Smooth muscle cell of the pulmonary artery (primary cell): ENCODE measurements at places on chromosomes 11 and 22. TPM values are rescaled to one million over a fixed set of nuclear protein-coding genes. Genes with fewer than 3 reads are reported as not detected.

The RDX gene
- 58.8 and 68.7 TPM in 2 replicates for total RNA-seq

The BATF2 gene
- total RNA-seq: 0.13 and 0.50 TPM in 2 replicates

The RIC3 gene
- not detected in 2 replicates for total RNA-seq

The TMPRSS5 gene
- total RNA-seq: 0.07 TPM in 2 replicates

The C1QTNF4 gene
- 0.07 and 0.17 TPM in 2 replicates for total RNA-seq

The TBCEL gene
- 21.7 and 30.7 TPM in 2 replicates for total RNA-seq

The RASGRP2 gene
- 0.26 and 0.50 TPM in 2 replicates for total RNA-seq

The MAFF gene
- 33.8 and 42.3 TPM in 2 replicates for total RNA-seq

The DDX17 gene
- 423 and 436 TPM in 2 replicates for total RNA-seq

The SPDYC gene
- total RNA-seq: not detected in 2 replicates

The OR5AL1 gene
- total RNA-seq: not detected in 2 replicates

The CSRP3 gene
- 0.56 TPM in 1 of 2 replicates, not detected in the other for total RNA-seq

The ARHGEF17 gene
- total RNA-seq: 90.2 and 95.1 TPM in 2 replicates

The POGLUT3 gene
- total RNA-seq: 24.2 and 37.5 TPM in 2 replicates

The CLP1 gene
- total RNA-seq: 11.0 and 13.5 TPM in 2 replicates

The ACRV1 gene
- total RNA-seq: not detected in 2 replicates

The CARD16 gene
- total RNA-seq: 2.8 and 8.8 TPM in 2 replicates

The C11orf87 gene
- 0.20 and 1.9 TPM in 2 replicates for total RNA-seq

The OR5D18 gene
- total RNA-seq: not detected in 2 replicates

The PLAAT2 gene
- not detected in 2 replicates for total RNA-seq

The POU2AF3 gene
- total RNA-seq: not detected in 2 replicates

The DLG2 gene
- 1.6 and 1.9 TPM in 2 replicates for total RNA-seq

The RAG2 gene
- not detected in 2 replicates for total RNA-seq

The KDM4E gene
- not detected in 2 replicates for total RNA-seq

The GSTT2 gene
- total RNA-seq: not detected in 2 replicates

The ETS1 gene
- total RNA-seq: 56.3 and 58.1 TPM in 2 replicates

The RGL4 gene
- not detected in 2 replicates for total RNA-seq

The KCNQ1 gene
- total RNA-seq: not detected in 2 replicates

The PTPRCAP gene
- 0.17 and 0.46 TPM in 2 replicates for total RNA-seq

The OR52N1 gene
- total RNA-seq: not detected in 2 replicates

The FGF19 gene
- not detected in 2 replicates for total RNA-seq

The ARHGAP8 gene
- total RNA-seq: 0.03 TPM in 1 of 2 replicates, not detected in the other

The KCNE3 gene
- total RNA-seq: 2.6 and 3.5 TPM in 2 replicates

The TEX54 gene
- not detected in 2 replicates for total RNA-seq

The GAL gene
- total RNA-seq: 0.13 and 0.56 TPM in 2 replicates

The C1QTNF5 gene
- total RNA-seq: 15.8 and 24.9 TPM in 2 replicates

The OPCML gene
- 0.43 and 0.65 TPM in 2 replicates for total RNA-seq

The SLC5A4 gene
- not detected in 2 replicates for total RNA-seq

The MUC5AC gene
- total RNA-seq: not detected in 2 replicates

The APOL2 gene
- 46.5 and 50.8 TPM in 2 replicates for total RNA-seq

The CACNA1I gene
- total RNA-seq: under 0.01 TPM in 1 of 2 replicates, not detected in the other

The MUC6 gene
- total RNA-seq: not detected in 2 replicates

The TBX1 gene
- total RNA-seq: 0.23 TPM in 1 of 2 replicates, not detected in the other

The SUSD2 gene
- 46.2 and 79.1 TPM in 2 replicates for total RNA-seq

The CNGA4 gene
- 0.07 and 0.17 TPM in 2 replicates for total RNA-seq

The DMC1 gene
- 0.56 and 0.85 TPM in 2 replicates for total RNA-seq

The UPB1 gene
- total RNA-seq: under 0.01 and 0.03 TPM in 2 replicates

The ST13 gene
- total RNA-seq: 225 and 228 TPM in 2 replicates

The CARD18 gene
- not detected in 2 replicates for total RNA-seq

The MAPK8IP1 gene
- total RNA-seq: 5.8 and 6.5 TPM in 2 replicates

The KRTAP5-7 gene
- not detected in 2 replicates for total RNA-seq

The TRPM5 gene
- not detected in 2 replicates for total RNA-seq

The FADS1 gene
- total RNA-seq: 78.1 and 128 TPM in 2 replicates

The TEX12 gene
- 0.20 TPM in 1 of 2 replicates, not detected in the other for total RNA-seq

The OR5M10 gene
- not detected in 2 replicates for total RNA-seq

The SERGEF gene
- total RNA-seq: 22.0 and 22.1 TPM in 2 replicates
